Activated CD4-positive, alpha-beta T cell treated with anti-CD3 and anti-CD28 coated beads for 24 hours (primary cell): ENCODE measurements at places on chromosomes 3 and 15.

GRCh38 chr3:30004481-30004880 lies 601.9 kb upstream of the TGFBR2 start:
- no peak for DNase-seq

DNA sequence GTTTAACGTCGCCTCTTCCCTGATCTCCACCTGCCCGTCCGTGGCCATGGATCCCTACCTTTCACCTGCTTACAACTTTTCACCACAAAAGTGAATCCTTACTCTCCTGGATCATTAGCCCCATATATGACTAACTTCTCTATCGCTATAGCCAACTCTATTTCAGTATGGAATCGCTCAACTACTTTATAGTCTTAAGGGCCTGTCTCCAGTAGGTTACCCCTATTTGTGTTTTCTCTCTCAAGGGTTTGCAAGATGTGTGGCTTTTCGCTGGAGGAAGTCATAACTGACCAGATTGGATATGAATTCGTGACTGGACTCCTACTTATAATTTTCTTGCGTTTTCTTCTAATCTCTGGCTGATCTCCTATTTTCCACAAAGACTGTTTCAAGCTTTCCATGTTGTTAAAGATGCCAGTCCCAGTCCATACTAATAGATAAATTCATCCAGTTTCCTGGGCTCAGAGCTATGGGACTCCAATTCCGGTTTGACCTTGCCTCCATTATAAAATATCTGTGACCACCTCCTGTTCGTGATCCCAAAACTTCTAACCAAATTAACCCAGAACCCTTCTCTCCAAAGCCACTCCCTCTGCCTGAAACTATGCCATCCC lies 1.3 kb upstream of the STAG1 start:
- DNase-seq, result no peak

- no peak for DNase-seq
These were observed 5.6 kb downstream of the FOXL2 start for GRCh38 chr3:138941259-138941885.

DNA sequence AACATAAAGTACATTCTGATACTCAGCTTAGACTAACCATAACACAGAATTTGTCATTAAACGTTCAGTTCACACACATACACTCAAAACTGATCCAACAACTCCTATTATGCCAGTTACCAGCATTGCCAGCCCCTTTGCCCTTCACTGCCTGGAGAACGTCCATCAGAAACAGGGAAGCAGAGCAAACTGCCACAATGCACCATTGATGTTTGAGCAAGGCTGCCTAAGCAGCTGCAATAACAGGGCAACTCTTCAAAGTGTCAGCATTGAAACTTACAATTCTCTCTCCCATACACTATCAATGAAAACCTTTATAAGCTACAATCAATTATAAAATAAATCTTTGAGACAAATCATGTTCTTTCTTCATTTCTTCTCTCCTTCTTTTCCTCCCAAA lies 85.1 kb downstream of the ZBTB20 start:
- DNase-seq, result no peak
